B cell (primary cell): ENCODE measurements at places on chromosomes 3 and 15. TPM values are rescaled to one million over a fixed set of nuclear protein-coding genes. Genes with fewer than 3 reads are reported as not detected.
A peak's percentile ranks its signal among the peaks of the same experiment; 100 is the strongest.

The BFSP2 gene
- 0.70 and 1.6 TPM in 2 replicates for total RNA-seq

The ALG1L2 gene
- total RNA-seq, result 8.4 and 8.8 TPM in 2 replicates

The SOX2 gene
- not detected in 2 replicates for total RNA-seq

The ACTR8 gene
- 42.0 and 45.9 TPM in 2 replicates for total RNA-seq

The PCSK6 gene
- 0.53 and 1.6 TPM in 2 replicates for total RNA-seq

The PLA2G4E gene
- total RNA-seq, result not detected in 2 replicates

The PLSCR4 gene
- total RNA-seq, result not detected in 2 replicates

The LMCD1 gene
- total RNA-seq, result 4.7 and 4.9 TPM in 2 replicates

The TMEM266 gene
- not detected in 2 replicates for total RNA-seq

DNA sequence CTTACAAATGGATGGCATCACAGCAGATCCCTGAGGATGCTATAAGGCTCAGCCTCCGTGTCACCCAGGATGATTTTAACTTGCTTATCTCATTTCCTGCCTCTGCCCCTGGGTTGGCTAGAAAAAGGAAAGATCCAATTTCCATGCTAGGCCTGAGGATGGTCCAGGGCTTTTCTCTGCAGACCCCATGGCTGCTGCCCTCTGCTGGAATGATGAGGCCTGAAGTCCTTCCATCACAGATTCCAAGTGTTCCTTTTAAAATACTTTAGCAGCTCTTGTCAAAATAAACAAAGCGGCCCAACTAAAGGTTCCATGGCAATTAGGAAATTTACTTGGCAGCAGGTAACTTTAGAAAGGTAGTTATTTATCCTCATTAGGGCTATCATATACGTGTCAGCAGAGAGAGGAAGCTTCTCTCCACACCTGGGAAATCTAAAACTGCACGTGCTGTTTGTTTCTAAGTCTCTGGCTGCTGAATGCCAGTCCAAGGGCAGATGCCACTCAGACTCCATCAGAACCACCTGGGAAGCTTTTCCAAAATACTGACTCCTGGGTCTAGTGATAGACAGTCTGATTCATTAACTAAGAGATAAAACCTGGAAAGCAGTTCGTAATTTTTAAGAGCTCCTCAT lies 401.9 kb upstream of the IL12A start:
- no peak for DNase-seq

DNA sequence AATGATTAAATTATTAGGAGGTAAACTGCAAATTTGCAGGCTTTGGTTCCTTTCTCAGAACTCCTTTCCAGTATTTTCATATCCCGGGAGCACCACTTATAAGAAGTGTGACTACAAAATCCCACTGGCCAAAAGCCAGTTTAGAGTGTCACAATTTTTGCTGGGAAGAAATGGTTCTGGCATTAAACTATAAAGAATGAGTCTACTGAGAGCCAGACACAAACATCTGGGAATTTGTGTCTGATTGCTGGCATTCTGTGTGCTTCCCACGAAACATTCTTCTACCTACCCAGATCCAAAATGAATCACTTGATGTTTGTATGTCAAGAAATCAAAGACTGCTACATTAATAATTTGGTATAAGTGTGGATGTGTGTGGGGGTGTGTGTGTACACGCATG lies 82.8 kb downstream of the DUT start:
- DNase-seq, result no peak

DNA sequence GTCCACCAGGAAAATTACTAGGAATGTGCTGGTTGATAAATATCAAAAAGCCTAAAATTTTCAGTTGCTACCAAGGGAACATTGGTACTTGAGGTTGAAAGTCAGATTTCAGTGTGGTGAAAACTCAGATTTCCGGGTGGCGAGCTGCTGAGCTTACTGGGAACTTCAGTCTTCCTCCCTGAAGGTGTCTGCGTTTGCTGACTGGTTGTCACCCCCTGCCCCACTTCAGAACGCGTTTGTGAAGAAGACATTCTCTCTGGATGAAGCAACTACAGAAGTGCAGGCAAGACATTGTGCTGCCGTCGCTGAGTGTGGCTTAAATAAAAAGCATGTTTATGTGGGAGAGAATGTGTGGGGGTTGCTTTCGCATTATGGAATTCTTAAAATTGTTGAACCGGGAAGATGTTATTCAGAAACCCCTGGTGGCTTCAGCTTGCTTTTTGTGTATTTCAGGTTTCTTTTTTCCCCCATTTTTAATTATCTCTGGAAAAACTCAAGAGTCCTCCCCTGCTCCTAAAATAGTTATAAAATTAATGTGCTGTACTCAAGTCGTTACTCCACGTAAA lies 7.1 kb downstream of the FAM81A start:
- no peak for DNase-seq

- peak; percentile 54 for DNase-seq
These were observed 138.4 kb downstream of the PLCL2 start for GRCh38 chr3:17023006-17023664.

- DNase-seq, result peak; percentile 27
These were observed 3.1 kb downstream of the GP5 start for GRCh38 chr3:194395778-194396538.

DNA sequence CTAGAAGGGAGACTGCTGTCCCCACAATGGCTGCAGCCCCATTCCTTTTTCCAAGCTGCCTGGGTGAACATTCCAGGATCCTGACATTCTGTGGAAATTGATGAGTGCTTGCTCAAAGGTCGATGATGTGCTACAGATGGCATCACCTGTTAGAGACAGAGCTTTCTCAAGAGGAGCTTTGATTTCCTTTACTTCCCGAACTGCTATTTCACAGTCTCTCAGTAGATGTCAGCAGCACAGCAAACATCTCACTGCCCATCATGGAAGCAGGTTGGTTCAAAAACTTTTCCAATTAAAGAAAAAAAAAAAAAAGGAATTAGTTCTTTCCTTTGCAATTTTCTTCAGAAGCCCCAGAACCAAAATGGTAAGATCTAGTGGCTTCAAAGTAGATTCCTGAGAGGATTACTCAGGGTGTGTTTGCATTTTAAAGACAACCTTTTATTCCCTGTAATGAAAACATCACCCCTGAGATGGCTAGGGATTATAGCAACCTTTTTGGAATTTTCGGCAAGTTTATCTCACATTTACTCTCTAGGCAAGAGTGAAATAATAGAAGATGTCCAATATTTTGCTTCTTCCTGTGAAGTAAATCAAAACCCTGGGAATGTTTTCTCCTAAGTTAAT lies 44.8 kb downstream of the POLR2M start:
- DNase-seq, result no peak

DNA sequence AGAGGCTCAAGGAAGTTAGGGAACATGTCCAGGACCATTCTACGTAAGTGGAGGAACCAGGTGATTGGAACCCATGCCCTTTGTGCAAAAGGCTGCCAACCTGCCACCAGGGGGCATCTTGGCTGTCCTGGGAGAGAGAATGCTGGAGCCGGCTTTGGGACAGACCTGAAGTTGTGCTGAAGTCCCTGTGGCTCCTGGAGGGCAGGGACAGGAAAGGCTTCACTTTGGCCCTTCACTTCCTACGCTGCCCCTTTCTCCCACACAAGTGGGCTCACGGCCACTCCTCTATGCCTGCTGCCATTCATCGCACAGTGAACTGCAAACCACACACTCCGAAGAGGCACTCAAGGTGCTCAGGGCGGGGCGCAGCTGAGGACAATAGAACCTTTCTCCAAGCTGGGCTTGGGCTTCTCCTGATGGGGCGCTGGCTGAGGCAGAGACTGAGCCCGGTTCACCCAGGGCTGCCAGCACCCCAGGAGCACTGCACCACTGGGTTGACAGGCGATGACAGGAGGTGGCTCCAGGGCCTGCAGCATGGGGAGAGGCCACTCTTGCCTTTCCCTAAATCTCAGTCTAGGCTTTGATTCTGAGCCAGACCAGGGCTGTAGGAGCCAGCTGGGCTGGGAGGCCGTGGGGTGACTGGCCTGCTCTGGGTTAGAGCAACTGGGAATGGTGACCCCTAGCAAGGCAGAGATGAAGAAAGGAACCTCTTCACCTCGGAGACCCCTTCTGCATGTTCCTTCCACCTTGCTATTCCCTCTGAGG lies 8.4 kb downstream of the SHF start:
- DNase-seq, result peak; percentile 60

DNA sequence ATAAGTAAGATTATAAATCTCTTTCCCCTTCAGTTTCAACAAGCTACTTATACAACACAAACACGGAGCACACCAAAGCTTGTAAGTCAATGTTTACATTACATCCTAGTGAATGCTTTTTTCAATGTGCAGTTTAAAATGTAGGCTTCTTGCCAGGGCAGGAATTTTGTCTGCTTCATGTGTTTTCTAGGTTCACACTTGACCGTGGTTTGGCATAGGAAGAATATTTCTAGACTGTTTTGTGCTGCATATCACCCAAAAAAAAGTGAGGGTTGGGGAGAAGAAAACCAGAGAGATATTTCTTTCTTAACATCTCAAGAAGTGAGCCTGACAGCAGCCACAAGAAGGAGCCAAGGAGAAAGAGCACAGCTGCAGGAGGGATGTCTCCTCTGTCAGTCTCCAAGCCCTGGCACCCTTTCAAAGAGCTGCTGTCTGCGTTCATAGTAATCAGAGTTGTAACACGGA lies 255.8 kb downstream of the MEIS2 start:
- no peak for DNase-seq

GRCh38 chr3:144054766-144055165 lies 83.1 kb downstream of the DIPK2A start:
- DNase-seq, result no peak

DNA sequence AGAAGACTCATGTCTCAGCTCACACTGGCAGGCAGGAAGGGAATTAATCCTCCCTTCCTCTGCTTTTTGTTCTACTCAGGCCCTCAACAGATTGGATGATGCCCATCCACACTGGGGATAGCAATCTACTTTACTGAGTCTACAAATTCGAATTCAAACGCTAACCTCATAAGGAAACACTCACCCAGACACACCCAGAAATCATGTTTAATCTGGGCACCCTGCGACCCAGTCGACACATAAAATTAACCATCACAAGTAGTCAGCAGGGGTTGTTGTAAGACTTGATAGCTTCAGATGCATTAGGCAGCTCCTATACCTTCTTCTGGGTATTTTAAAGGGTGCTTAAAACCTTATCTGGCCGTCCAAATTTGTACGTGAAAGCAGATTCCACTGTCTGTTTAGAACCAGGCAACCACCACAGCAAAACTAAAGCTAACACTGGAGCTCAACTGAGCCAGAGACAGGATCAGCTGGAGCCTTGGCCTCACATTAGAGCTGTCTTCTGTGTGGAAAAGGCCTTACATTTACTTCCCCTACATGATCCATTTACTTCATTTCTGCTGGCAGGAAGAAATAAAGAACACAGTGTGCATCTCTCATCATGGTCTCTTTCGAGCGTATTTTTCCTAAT lies 407.3 kb upstream of the PPP2R3A start:
- no peak for DNase-seq

DNA sequence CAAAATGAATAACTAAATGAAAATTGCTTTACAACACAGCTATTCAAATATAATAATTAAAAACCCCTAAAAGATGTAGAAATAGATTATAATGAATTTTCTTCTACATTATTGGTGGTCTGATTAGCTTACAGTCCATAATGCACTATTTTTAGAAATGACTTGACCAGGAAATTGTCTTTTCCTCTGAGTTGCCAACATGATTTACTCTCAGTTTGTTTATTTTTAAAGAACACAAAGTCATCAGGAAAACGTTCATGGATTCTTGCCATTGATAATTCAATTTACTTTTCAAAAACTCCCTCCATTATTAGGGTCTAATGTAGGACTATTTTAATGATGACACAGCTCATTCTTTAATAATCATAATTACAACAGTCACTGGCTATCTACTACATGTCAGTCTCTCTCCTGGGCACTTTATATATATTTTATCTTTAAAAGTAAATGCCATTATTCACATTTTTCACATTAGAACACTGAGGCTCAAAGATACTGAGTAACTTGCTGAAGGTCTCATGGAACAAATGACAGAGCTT lies 1.1 kb downstream of the TM4SF18 start:
- DNase-seq, result no peak

DNA sequence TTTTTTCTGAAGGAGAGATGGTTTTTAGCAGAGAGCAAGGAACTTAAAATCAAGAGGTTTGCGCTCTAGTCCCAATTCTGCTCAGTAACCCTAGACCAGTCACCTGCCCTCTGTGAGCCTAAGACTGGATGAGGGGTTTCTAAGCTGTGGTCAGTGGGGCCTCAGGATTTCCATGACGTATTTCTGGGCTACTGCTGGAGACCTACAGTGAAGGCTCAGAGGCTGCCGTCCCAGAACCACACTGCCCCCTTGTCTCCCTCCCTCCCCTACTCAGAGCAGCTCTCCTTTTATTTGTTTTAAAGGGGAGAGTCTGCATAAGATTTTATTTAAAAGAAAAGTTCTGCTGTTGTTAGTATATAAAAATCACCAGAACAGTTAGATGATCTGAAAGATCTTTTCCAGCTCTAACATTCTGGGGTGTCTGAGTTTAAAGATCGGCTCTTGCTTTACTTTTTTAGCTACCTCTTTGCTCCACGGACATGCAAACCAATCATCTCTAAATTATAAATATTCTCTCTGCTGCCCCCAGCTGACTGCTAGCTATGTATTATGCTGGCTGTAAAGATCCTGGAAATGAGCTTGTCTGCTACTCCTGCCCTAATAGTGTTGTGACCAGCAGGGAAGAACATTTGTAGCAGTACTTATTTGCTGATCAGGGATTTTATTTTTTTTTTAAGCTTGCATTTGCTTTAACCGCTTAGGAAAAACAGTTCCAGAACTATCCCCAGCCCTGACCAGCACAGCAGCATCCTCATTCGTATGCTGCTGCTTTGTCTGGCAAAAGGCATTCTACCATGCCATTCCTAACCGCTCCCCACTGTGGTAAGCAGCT lies 28.6 kb upstream of the NDUFB4 start:
- peak; percentile 24 for DNase-seq

- DNase-seq, result no peak
These were observed 46.4 kb downstream of the POMGNT2 start for GRCh38 chr3:43059456-43059855.

- no peak for DNase-seq
These were observed 189.6 kb upstream of the MCTP2 start for GRCh38 chr15:94041746-94042145.

GRCh38 chr3:147371140-147371539 lies 35.2 kb downstream of the ZIC4 start:
- no peak for DNase-seq
